ENCODE measurements at places on chromosomes 11 and 22.
A peak's percentile ranks its signal among the peaks of the same experiment; 100 is the strongest.

GRCh38 chr22:46976143-46976542, 213.7 kb downstream of the TBC1D22A start:
- no peak for DNase-seq

GRCh38 chr11:27949951-27950738, 157.8 kb downstream of the KIF18A start:
- no peak for DNase-seq

DNA sequence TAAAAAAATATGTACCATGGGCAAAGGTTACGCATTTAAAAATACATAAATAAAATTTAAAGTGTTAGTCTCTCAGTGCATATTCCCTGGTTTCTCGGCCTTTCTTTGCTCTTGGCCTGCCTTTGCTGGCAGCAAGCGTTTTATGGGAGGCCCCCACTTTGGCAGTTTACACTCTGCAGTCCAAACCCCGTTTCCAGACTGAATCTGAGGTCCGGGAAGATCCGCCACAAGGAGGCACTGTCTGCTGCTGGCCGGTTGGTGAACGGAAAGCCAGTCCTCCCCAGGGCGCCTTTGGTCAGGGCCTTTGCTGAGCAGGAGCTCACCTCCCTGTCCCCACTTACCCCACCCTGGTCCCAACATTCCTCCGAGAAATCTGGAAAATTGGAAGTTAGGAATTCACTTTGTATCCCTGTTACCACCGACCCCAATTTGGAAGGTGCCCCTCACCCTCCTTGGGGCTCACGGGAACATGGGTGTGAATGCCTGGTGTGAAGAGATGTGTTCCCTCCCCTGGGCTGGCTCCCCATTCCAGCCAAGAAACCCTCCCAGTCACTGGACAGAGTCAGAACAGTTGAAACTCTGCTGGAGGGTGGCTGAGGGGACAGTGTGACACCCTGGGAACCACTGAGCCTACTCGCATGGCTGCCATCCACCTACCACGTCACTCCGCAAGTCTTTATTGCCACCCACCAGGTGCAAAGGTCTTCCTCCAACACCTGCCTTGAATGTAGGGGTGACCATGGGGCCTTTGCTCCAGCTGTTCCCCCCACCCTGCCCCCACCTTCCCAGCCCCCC, 9.4 kb upstream of the SF1 start:
- peak; percentile 45 for DNase-seq

DNA sequence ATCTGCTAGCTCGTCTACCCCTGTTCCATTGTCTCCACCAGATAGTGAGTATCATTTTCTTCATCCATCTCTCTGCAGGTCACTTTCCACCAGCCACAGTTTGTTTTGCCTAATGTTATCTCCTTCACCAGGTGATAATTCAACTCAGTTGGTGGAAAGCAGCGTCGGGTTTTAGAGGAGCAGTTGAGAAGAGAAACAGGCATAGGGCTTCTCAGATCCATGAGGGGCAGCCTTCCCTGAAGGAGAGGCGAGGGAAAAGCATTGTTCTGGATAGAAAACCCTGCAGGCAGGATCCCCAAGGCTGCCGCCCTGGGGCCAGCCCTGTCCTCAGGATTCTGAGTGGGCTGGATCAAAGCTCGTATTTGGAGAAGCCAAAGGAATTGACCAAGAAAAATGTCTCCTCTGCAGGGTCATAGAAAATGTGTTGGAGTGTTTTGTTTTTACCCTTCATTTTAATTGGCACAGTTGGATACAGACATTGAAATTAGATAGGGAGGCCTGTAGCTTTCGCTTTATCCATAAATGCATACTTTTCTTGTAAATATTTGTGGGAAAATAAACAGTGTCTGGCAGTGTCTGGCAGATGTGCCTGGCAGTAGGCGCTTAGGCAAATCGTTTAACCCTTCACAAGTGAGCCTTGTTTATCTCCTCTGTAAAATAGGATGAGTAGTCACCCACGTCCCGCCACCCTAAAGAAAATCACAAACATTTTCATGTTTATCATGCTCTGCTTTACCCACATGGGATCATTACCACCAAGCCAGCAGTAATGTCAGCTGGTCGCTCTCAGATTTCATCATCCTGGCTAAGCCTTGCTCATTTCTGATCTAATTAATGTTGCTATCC, 73.4 kb upstream of the TTC12 start:
- DNase-seq = no peak

DNA sequence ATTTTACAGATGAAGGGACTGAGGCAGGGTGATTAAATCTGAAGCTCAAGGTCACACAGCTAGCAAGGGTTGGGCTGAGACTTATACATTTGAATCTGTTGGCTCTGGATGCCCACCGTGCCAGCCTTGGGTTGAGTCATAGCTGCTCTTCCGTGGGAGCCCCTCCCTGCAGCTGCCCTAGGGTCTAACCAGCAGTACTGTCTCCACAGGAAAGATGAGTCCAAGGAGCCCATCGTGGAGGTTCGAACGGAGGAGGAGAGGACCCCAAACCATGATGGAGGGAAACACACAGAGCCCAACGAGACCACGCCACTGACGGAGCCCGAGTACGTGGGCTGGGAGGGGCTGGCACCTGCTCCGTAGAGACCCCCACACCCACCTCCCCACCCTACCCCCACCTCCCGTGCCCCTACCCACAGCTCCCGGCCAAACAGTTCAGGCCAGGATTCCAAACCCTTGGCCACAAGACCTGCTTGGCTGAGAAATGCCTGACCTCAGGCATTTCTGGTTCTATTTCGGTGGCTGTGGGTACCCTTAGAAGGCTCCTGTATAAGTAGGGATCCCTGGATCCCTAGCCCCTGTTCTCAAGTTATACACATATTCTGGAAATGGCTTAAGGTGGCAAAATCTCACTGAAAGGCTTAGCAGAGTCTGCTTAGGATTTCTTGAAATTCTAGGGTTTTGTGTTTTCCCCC, 42.7 kb upstream of the TTC12 start:
- DNase-seq = no peak

GRCh38 chr11:21554284-21554683, 638.6 kb upstream of the ANO5 start:
- DNase-seq = no peak

DNA sequence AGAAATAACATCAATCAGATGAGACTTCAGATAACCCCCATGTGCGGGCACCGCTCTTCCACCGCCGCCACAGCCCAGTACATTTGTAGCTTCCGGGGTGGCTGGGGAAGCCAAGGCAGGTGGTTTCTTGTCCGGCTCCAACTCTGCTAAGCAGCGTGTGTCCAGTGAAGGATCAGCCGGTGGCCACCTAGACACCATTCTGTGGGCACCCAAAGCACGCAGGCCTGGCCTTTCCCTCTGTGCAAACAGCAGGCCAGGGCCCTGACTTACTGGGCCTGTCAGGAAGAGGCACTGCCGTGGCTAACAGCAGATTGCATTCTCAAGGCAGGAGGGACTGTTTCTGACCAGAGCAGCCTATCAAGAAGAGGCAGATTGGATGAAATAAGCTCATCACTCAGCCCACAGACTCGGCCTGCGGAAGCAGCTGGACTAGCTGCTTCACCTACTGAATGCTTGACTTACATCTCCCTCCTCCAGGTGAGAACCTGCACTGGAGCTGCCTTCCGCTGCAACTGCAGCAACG, 74.8 kb downstream of the ETS1 start:
- no peak for DNase-seq

DNA sequence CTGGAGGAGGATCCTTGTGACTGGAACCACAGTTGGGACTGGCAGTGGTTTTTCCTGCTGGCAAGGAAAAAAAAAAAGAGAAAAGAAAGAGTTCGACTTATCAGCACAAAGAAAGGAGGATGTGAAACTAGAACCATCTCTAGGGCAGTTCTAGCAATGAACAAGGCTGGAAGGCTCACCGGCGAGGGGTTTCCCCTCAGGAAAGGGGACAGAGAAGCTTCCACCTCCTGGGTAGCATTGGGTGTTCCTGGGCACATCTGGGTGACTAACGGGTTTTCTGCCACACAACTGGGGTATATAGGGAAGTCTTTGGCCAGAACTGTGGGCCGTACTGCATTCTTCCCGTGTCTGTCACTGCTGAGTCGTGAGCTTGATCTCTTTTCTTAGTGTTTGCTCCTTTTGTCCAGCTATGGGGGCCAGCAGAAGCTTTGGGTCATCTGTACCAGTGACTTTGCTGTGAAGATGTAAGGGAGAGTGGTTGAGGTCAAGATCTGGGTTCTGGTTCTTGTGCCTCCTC, 109.4 kb upstream of the OR4B1 start:
- peak; percentile 21 for DNase-seq

- DNase-seq = no peak
Measured at GRCh38 chr11:42315267-42315666, 855.8 kb upstream of the LRRC4C start.

- peak; percentile 53 for DNase-seq
Measured at GRCh38 chr11:99370549-99371216, 349.9 kb downstream of the CNTN5 start.

DNA sequence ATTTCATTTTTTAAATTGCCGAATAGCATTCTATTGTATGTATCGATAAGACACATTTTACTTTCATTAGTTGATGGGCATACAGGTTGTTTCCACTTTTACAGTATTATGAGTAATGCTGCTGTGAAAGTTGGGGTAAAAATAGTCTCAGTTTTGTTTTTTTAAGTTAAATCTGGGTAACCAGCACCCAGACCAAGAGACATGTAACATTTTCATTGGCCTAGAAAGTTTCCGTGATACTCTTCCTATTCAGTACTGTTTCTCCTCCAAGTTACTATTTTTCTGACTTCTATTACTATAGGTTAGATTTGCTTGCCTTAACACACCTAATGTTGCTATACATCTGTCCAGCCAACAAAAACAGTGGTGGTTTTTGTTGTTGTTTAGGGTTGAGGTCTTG, 12.3 kb downstream of the IPO7 start:
- DNase-seq = no peak

DNA sequence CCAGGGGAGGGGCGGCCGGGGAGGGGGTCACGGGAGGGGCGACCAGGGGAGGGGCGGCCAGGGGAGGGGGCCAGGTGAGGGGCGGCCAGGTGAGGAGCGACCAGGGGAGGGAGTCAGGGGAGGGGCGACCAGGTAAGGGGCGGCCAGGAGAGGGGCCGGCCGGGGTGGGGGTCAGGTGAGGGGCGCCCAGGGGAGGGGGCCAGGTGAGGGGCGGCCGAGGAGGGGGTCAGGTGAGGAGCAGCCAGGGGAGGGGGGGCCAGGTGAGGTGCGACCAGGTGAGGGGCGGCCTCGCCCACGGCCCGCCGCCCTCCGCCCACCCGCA, 355 bp downstream of the TESMIN start:
- DNase-seq = no peak

GRCh38 chr11:12841946-12842630, 167.0 kb upstream of the RASSF10 start:
- peak; percentile 53 for DNase-seq

DNA sequence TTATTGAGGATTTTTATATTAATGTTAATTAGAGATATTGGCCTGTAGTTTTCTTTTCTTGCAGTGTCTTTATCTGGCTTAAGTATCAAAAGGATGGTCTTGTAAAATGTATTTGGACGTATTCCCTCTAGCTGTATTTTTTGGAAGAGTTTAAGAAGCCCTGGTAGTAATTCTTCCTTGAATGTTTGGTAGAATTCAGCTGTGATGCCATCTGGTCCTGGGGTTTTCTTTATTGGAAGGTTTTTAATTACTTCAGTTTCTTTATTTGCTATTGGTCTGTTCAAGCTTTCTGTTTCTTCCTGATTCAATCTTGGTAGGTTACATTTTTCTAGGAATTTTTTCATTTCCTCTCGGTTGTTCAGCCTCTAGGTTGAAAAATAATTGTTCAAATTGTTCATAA, 255.0 kb upstream of the TBCEL start:
- DNase-seq = no peak

GRCh38 chr11:100584201-100584985, 102.7 kb upstream of the ARHGAP42 start:
- no peak for DNase-seq

GRCh38 chr11:125413226-125413625, 82.8 kb downstream of the FEZ1 start:
- DNase-seq = no peak

- DNase-seq = no peak
Measured at GRCh38 chr11:44591557-44591956, 26.1 kb downstream of the CD82 start.

- DNase-seq = no peak
Measured at GRCh38 chr11:84541731-84542340, 1085.3 kb downstream of the DLG2 start.

DNA sequence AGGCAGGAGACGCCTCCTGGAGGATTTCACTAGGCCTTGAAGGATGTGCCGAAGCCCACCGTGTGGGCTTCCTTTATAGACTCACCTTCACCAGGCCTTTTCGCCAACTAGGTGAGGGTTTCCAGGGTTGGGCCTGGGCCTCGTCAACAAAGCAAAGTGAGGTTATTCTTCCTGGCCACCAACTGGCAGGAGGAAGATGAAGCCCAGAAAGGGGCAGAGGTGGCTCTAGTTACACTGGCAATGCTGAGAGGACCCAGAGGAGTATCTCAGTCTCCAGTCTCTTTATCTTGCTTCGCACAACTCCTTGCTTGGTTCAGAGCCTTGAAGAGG, 404 bp upstream of the RELT start:
- DNase-seq = no peak

DNA sequence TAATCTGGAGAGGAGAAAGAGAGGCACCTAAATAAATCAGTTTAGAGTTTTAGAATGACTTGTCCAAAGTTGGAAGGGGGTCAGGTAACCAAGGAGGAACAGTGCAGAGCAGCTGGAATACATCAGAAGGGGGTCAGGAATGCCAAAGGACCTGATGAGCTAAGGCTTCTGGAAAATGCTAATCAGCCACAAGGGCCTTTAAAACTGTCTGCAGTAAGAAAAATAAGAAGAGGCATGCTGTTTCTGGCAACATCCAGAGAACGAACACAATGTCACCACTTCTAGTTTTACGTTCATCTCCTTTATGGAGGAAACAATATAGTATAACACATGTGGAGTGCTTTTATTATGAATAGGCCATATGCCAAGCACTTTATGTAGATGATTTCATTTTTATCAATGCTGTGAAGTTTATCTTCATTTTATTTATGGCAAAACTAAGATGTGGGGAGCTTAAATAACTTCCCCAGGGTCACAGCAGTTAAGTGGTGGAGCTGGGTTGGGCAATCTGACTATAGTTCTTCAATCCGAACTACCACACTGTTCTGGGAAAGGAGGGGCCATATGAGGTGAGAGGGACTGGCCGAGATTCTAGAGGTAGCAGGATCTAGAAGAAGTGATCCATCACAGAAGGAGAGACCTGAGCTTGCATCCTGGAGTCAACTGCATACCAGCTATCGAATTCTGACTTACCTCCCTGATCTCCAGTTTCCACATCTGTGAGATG, 22.6 kb downstream of the ACO2 start:
- no peak for DNase-seq

GRCh38 chr11:107699371-107700285, 12.2 kb downstream of the SLN start:
- no peak for DNase-seq

- no peak for DNase-seq
Measured at GRCh38 chr22:48491451-48491941, 1336.2 kb downstream of the BRD1 start.

- DNase-seq = peak; percentile 17
Measured at GRCh38 chr11:109971184-109971523, 122.0 kb upstream of the ZC3H12C start.

GRCh38 chr11:32891657-32892354, 805 bp upstream of the QSER1 start:
- no peak for DNase-seq

- no peak for DNase-seq
Measured at GRCh38 chr11:64754919-64755662, 4.7 kb downstream of the PYGM start.

- DNase-seq = no peak
Measured at GRCh38 chr11:2383852-2384804, 7.0 kb downstream of the CD81 start.

Data from HTR-8/SVneo (cell line).